ENCODE measurements at places on chromosomes 5 and 9.

- DNase-seq, result no peak
Measured at GRCh38 chr5:38104497-38105230, 153.7 kb upstream of the EGFLAM start.

GRCh38 chr9:93479726-93480125, 26.3 kb upstream of the FAM120AOS start:
- DNase-seq, result no peak

GRCh38 chr9:114282926-114283325, 40.0 kb upstream of the ORM1 start:
- no peak for DNase-seq

GRCh38 chr9:8206720-8207119, 407.1 kb upstream of the DMAC1 start:
- DNase-seq, result no peak

DNA sequence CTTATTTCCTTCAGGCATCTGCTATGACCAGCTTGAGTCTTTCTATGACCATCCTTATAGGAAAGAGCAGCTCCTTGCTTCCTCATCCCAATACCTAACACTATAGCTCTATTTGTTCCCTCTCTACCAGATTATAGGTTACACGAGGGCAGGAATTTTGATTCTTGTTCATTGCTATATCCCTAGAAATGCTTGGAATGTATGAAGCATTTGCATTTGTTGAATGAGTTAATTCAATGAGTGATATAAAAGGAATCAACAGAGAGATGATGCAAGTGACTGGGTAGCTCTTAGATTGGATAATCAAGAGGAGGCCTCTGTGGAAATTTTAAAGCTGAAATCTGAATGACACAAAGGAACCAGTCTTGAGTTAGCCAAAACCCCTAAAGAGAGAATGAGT, 13.9 kb downstream of the ZCCHC9 start:
- no peak for DNase-seq

- DNase-seq, result peak; percentile 71
Measured at GRCh38 chr5:147509710-147510651, at the start of gene DPYSL3. TSS of gene DPYSL3 (minus strand) at chr5:147510068. CDS start at chr5:147509858, 210 bp downstream.

GRCh38 chr9:124351672-124352468, 63.4 kb downstream of the PSMB7 start:
- no peak for DNase-seq

DNA sequence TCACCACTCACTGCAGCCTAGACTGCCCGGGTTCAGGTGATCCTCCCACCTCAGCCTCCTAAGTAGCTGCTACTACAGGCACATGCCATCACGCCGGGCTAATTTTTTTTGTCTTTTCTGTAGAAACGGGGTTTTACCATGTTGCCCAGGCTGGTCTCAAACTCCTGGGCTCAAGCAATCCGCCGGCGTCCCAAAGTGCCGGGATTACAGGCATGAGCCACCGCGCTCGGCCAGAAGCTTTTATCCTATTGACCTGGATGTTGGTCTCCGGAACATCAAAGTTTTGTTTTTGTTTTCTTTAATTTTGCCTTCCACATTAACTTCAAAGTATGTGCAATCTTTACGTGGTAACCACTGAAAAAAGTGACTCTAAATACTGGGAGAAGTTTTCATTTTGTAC, 42.4 kb upstream of the FST start:
- no peak for DNase-seq

DNA sequence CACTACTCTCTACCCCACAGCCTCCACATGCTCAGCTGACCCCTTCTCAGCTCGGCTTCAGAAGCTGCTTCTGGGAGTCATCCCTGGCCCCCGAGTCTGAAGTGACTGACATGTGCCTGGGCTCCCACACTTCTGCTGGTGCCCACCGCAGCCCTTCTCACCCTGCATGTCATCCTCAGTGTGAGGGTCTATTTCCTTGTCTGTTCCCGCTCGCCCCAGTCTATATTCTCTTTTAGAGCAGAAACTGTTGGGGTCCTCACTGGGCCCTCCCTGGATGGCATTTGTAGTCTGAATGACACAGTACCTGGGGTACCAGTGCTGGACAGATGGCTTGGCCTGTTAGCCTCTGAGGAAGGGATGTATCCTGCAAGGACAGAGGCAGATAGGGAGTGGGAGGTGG, 5.3 kb downstream of the ECSCR start:
- DNase-seq, result no peak

DNA sequence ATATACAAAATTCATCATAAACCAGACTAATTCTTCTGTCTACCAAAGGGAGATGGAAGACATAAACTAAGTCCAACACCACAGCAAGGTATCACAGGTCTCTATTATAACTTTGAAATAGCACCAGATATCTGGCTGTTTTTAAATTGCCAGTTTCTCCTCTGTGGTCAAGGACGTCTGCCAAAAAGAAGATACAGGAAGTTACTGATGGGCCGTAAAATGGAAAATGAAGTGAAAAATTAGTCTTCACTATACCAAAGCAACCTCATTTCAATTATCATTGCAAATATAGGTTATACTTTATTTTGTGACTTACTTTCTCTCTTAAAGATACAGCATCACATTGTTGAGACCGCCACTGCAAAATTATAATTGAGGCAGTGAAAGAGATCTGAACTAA, 225.5 kb downstream of the NDUFS4 start:
- no peak for DNase-seq

Data from NCI-H1092 treated with DMSO at 0.1 percent for 48 hours (cell line).